NCI-H526 treated with DMSO at 0.1 percent for 48 hours (cell line): ENCODE measurements at places on chromosomes 6 and 20.

DNA sequence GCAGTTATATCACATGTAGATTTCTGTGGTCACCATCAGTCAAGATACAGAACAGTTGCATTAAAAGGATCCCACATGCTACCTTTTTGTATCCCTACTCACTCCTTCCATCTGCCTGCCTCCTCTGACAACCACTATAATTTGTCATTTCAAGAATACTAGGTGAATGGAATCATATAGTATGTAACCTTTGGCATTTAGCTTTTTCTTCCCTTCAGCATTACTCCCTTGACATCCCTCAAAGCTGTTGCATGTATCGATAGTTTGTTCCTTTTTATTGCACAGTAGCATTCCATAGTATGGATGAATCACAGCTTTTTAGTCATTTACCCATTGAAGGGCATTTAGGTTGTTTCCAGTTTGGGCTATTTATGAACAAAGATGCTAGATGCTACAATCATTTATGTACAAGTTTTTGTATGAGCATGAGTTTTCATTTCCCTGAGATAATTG is 26.1 kb downstream of the NCOA7 start:
- DNase-seq, result no peak

GRCh38 chr6:106997392-106998158 is 23.0 kb upstream of the CD24 start:
- DNase-seq, result no peak

DNA sequence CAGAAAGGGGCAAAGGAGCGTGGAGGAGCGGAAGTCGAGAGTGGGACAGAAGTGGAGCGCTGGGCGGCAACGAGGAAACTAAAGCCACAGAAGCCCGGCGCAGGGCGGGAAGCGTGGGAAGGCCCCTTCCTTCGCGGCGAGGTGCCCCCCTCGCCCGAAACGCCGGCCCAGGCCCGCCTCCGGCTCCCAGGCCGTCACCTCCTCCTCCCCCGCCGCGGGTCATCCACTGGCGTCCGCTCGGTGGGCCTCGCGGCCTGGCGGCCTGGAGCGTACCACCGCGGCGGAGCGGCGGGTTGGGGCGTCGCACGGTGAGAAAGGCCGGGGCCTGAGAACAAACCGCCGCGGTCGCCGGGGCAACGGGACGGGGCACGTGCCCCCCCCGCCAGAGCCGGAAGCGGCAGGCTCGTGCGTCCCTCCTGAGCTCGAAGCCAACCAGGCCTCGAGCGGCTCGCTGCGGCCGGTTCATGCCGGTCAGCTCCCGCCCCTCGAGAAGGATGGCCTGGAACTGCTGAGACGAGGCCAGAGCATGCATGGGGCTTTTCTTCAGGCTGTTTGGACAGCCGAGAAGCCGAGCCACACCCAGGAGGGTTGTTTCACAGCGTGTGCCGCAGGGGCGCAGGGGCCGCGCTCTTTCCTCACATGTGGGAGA is at the start of gene TCP11:
TSS of gene TCP11 (minus strand) at position 333 of the 649 bp plus-strand sequence. CDS start 469 bp downstream, outside the sequence.
- DNase-seq, result no peak

GRCh38 chr20:63366390-63367365 is 5.5 kb upstream of the CHRNA4 start:
- no peak for DNase-seq

DNA sequence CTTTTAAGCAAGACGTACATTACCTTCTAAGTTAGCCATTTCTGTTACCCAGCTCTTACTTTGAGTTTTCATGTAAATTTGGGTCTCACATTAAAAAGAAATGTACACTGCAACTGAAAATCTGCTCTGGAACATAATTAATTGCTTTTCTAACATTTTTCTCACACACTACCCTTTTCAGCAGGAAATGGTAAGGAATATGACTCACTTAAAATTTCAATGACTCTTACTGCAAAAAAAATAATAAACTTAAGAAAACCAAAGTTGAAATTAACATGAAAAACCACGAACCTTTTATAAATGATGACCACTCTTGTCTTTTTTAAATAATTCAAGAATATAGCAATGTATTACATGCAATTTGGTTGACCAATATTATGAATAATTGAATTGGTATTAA is 1.3 kb downstream of the CGA start:
- DNase-seq, result no peak

DNA sequence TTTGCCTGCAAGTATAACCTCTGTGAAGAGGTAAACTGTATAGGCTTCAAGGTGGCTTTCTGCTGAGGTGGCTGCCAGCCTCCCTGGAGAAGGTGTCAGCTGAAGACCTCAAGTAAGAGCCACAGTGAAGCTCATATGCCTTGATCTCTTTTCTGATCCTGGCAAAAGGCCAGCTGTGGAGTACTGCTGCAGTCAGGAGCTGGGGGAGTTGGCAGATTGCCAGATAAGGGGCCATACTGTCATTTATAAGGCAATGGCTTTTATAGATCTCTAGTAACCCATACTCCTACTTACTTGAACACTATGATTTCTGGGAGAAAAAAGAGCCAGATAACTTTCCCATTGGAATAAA is 8.8 kb upstream of the CEP85L start:
- no peak for DNase-seq

- DNase-seq, result no peak
These were observed 51.0 kb downstream of the OR2B6 start for GRCh38 chr6:28008053-28008452.

- peak; percentile 93 for DNase-seq
These were observed 97.4 kb downstream of the OR2B2 start for GRCh38 chr6:27814665-27815424.

DNA sequence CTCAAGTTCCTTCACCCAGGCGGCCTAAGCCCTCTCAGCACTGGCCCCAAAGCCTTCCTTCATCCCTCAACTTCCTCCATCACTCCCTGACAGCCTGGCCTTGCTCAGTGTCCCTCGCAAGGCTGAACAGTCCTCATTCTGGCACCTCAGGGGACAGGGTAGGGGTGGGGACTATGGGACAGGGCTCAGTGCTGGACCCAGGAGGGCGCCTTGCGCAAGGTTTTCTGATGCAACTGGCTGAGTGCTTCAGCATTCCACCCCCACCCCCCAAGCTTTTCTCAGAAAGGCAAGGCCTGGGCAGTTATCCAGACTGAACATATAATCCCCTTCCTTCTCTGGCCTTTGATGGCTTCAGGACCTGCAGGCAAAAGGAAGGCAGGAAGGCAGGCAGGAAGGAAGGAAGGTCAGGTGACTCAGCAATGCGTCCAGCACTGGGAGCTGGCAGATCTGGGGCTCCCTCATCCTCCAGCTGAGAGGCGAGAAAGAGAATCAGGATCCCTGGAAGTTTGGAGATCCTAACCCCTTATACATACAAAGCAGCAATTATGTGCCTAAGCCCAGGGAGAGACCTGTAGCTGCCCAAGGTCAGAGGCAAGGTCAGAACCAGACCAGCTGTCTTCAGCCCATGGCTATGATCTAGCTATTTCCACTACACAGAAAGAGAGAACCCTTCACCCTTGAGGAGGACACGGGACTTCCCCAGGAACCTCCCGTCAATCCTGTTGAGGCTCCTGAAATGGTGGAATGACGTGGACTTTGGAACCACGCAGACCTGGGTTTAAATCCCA is 8.6 kb upstream of the TRIB3 start:
- no peak for DNase-seq

DNA sequence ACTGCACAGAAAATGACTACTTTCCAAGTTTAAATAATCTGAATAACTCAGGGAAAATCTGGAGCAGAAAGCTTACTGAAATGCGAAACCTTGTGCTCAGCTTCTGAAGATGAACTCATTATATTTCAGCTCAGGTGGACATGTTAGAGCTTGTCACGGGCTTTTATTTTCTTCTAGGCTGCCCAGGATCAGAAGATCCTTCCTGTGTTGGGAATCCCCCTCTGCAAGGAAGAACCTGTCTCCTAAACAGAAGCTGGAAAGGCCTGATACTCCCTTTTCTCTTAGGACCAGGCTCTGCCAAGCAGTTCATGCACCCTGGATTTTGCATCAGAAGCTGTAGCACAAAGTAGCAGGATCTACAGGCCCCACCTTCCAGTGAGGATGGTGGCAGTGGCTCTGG is 5.1 kb upstream of the SLC2A12 start:
- DNase-seq, result no peak

GRCh38 chr20:46963758-46964617 is 69.3 kb downstream of the EYA2 start:
- DNase-seq, result no peak

DNA sequence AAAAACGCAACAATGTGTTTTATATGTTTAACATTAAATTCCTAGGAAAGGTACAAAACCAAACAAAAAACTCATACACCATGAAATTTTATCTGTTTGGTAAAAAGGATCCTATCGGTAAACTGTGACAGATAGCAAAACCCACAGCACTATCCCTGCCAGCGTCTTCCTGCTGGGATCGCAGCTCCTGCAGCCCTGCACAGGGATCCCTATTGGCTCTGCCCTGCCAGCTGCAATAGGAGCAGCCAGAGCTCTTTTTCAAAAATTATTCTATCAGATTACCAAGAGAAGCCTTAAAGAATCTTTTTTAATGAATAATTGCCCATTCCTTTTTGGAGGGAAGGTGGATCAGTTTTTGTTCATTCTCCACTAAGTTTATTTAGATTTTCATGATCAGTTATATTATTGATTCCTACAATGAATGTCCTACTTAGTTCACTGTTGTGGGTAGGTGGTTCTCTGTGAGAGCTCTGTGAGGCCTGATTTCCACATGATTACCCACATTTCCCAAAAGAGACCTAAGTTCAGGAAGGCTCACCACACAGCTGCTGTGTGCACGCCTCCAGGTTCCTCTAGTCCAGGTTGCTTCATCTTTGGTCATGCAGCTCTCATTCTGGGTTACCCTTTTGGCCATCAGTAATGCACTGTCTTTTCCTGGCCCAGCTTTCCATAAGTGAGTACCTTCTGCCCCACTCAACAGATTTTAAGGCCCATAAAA is 293.8 kb downstream of the FRK start:
- DNase-seq, result peak; percentile 75

GRCh38 chr20:46636514-46636913 is 14.7 kb downstream of the SLC13A3 start:
- DNase-seq, result no peak

DNA sequence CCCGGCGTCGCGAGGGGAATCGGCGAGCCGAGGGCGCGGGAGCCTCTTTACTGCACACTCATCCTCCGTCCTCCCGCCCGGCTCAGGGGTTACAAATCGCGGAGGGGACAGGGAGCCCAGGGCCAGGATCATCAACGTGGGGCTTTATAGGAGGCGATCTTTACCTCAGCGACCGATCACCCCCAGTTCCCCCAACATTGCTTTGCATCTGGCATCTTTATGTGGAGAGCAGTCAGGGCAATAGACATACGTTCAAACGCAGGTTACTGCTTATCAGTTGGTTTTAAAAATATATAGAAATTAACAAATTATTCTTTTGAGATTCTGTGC is 634 bp downstream of the HSF2 start:
- DNase-seq, result no peak

- DNase-seq, result no peak
These were observed 42.5 kb upstream of the ADGRF1 start for GRCh38 chr6:47084610-47085009.

DNA sequence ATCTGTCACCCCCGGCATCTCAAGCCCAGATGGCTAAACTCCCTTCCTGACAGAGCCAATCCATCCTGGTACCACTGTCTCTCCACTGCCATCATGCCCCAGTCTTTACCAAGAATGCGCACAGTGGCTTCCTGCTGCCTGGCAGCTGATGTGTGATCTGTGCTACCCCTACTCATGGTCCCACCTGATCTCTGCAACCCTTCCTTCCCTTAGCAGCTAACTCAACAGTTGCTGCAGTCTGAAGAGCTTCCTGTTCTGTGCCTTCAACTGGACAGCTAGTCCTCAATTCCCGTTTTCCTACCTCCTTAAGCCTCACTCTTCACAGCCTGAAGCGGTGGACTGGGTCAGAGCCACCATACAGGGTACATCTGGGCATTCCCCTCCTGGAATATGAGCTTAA is 7.6 kb upstream of the FAM83C start:
- no peak for DNase-seq
